A549 treated with RU486 at 1 μM for 4 hours (cell line): ENCODE measurements at places on chromosomes 3 and 15. TPM values are rescaled to one million over a fixed set of nuclear protein-coding genes. Genes with fewer than 3 reads are reported as not detected.

Gene ECE2
- not detected in 5 replicates for total RNA-seq

Gene ERC2
- 0.23 TPM in 1 of 5 replicates, not detected in the others for total RNA-seq

Gene DLEC1
- 0.03 to 0.08 TPM in 2 of 5 replicates, not detected in the others for total RNA-seq

Gene ZBBX
- total RNA-seq: not detected in 5 replicates

Gene PLA2G4F
- total RNA-seq: not detected in 5 replicates

Gene SLC6A11
- total RNA-seq: 0.07 to 0.08 TPM in 2 of 5 replicates, not detected in the others

Gene OXTR
- total RNA-seq: 6.8 to 9.4 TPM (median 8.8 TPM) in 5 replicates

Gene LRRC34
- total RNA-seq: not detected in 5 replicates

Gene CCDC80
- total RNA-seq: 36.9 to 74.9 TPM (median 55.3 TPM) in 5 replicates

Gene LMOD3
- not detected in 5 replicates for total RNA-seq
